Stimulated activated CD8-positive, alpha-beta memory T cell treated with anti-CD3 and anti-CD28 coated beads, Interleukin-4, amount 100 ng/mL, for 4 hours (primary cell): ENCODE measurements at places on chromosomes 3 and 15.

GRCh38 chr3:184648636-184649035, 63.2 kb downstream of the MAGEF1 start:
- no peak for DNase-seq

DNA sequence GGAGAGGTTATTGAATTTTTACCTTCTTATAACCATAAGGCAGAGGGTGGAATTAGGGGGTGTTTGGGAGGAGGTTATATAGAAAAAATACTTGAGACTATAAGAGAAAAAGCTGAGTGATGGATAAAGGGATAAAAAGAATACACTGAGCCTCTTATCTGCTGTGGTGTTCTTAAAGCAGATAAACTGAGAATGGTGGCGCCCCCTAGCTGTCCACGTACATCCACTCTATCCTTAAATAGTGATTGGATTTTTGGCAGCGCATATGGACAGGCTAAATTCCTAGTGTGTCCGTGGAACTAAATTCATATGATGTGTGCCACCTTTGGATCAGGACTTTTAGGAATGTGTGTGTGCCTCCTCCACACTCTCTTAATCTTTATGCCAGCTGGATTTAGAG, 121.1 kb downstream of the OXSM start:
- DNase-seq = peak; percentile 3

DNA sequence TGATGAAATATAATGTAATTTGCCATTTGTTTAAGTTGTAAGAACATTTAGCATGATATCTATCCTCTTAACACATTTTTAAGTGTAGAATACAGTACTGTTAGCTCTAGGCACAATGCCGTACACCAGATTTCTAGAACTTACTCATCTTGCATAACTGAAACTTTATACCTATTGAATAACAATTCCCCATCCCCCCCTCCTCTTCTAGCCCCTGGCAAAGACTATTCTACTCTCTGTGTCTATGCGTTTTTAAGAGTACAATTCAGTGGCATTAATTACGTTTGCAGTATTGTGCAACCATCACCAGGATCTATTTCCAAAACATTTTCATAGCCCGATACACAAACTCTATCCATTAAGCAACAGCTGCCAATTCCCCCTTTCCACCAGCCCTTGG, 261.7 kb downstream of the PLOD2 start:
- no peak for DNase-seq

DNA sequence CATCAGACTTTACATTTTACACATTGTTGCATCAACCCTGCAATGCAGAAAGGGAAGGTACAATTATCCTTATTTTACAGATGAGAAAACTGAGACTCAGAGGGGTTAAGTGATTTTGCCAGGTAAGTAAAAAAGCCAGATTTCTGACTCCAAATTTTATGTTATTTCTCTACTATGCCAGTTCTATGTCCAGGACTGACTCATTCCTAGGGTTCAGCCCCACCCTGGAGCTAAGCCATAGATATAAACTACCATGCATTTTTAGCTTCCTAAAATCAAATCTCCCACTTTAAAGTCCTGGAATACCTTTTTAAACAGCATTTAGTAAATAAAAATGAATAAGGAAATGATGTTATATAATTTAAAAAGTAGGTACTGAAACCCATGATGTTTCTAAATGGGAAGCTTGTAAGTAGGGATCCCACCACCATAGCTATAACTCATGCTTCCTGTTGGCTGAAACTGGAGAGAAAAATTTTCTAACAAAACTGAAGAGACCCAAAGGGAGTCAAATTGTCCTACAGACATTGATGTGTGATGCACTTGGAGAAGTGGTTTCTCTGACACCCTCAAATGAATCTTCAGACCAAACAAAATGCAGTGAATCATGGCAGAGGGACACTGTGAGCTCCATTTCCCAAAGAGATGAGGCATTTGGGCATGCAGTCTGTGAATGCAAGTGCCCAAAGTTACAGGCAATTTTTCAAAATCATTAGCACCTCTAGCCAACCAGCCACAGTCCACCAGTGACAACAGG, 301.7 kb upstream of the UMPS start:
- no peak for DNase-seq

DNA sequence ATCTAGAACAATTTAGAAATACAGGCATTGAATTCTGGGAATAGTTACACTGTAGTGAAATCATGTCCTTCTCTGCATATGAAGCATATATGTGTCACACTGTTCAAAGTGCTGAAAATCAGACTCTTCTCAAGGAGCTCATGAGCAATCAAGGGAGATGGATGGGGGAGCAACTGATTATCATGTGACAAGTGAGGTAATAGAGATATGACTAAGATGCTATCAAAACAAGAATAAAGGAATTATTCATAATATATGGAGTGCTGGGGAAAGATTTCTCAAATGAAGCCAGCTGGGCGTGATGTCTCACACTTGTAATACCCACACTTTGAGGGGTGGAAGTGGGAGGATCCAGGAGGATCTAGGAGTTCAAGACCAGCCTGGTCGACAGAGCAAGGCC, 74.9 kb upstream of the CHRNB4 start:
- no peak for DNase-seq

DNA sequence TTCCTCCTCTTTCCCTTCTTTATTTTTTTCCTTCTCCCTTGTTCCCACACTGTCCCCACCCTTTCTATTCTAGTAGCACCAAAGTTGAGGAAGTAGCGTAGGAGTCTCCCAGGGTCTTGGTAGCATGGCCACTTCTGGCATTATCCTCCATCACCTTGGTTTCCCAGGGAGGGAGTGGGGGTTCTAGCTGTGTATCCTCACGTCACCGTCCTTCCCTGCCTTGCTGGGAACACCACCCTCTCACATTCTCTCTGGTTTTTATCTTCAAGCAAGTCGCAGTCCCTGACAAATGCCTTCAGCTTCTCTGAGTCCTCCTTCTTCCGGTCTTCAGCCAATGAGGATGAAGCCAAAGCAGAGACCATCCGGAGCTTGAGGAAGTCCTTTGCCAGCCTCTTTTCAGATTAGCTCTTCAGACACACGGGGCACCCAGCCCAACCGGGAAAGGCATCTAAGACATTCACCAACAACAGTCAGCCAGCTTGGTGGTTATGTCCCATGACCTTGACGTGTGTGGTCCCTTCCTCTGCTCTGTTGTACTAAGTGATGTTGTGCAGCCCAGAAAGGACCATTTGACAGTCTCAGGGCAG, 31.6 kb upstream of the TIMP4 start:
- DNase-seq = no peak

DNA sequence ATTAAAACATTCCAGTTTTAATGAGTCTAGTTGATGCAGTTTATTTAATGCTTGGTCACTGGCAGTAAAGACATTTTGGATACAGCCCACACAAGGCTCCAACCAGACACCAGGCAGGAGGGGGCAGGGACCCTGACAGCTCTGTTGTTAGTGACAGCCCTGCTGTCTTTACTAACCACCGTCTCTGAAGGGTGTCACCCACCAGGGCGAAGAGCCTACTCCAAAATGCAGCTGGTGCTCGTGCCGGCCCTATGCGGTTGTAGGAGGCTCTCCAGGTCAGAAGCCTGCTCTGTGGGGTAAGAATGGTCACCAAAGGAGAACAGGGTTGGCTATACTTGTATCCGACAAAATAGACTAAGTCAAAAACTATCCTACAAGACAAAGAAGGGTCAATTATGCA, 132.2 kb downstream of the ATP10A start:
- no peak for DNase-seq

GRCh38 chr3:156332304-156332703, 211.9 kb downstream of the KCNAB1 start:
- no peak for DNase-seq

DNA sequence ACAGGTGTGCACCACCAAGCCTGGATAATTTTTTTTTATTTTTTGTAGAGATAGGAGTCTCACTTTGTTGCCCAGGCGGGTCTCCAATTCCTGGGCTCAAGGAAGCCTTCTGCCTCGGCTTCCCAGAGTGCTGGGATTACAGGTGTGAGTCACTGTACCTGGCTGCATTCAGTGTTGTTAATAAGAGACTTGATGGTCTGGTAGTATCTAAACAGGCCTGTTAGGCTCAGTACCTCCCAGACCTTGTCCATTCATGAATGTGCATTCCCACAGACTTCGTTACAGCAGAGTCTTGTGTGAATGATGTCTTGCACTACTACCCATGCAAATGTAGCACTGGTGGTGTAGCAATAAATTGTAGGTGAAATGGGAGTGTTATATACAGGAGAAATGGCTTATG, 17.7 kb downstream of the CMTM8 start:
- DNase-seq = no peak

DNA sequence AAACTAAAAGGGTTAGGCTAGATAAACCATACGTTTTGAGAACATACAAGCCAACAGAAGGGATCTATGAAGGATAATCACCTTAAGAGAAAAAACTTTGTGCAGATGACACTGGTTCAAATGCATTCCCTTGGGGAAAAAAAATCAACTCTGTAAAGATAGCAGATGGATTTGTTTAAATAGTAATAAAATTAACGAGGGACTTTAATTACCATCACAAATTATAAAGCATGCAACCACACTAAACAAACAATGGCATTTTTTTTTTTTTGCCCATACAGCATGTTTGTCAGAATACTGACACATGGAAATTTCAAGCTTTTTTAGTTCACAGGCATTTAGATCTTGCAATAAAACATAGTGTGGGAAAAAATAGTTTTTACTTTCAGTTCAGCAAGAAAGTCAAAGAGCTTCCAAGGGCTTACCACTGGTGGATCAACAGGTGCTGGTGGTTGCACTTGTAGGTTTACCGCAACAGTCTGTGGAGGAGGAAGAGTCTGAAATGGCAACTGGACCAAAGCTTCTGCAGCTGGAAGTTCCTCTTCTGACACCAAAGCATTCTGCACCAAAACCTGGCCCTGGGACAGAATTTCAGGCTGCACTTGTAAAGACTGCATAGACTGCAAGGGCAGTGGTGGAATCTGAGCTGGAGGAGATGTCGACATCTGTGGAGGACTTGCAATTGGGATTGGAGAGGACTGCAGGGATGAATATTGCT, 53.1 kb downstream of the PHC3 start:
- DNase-seq = no peak

DNA sequence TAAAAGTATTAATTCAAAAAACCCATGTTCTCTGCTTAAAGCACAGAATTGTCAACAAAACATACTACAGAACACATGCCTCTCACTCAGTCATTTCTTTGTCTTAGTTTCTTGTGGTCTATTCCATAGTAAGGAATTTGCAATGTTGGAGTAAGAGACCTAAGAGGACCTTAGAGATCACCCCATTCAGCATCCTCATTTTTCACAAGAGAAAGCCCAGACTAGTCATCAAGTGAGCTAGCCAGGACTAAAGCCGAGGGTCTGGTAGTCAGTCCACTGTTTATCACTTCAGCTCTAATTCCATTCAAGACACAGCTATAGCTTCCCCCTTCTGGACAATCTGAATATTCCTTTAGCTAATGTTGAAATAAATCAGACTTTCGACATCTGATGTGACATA, 601.1 kb downstream of the FHIT start:
- DNase-seq = no peak

DNA sequence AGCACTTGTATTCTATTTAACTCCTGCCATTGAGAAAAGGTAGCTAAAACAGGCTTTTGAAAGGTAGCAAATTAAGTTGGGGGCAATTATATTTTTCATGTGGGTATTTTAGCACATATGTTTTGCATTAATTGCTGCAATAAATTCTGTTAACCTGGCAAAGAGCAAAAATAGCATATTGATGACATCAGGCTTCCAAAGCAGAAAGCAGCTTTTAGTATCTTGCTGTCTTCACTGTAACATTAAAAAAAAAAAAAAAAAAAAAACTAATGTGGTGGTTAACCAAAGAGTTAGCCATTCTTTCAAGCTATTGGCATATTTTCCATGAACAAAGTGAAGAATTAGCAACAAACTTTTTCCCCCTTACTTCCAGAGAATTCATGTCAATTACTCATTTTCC, 9.1 kb downstream of the EPHA3 start:
- no peak for DNase-seq

DNA sequence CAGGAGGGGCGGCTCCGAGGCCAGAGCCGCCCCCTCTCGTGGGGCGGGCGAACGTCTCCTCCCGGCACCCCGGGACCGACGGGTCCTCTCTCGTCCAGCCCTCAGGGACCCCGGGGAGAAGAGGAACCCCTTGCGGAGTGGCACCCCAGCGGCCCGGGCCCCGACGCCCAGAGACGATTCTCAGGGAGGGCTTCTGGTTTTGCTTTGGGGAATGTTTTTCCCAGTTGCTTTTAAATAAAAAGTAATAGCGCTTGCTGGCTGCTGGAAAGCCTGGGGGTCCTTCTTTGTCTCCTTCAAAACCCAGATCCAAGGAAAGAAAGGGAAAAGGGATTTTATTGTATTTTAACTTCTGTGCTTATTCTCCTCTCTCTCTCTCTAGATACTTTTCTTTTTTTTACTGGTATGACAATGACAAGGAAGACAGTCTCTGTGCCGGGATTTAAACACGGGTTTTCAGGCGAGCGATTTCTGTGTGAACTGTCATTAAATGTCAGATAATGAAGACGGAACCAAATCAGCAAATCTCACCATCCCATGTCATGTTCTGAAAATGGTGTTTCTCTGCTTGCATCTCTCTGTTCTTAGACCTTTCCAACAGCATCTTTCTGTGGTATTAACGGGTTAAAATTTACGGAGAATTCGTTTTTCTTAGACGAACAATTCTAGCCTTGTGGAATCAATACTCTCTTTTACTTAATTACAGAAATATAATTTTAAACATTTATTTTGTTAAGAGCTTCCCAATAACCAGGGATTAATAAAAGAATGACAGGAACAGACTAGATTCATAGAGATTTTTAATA, 530 bp upstream of the PCOLCE2 start:
- DNase-seq = no peak

DNA sequence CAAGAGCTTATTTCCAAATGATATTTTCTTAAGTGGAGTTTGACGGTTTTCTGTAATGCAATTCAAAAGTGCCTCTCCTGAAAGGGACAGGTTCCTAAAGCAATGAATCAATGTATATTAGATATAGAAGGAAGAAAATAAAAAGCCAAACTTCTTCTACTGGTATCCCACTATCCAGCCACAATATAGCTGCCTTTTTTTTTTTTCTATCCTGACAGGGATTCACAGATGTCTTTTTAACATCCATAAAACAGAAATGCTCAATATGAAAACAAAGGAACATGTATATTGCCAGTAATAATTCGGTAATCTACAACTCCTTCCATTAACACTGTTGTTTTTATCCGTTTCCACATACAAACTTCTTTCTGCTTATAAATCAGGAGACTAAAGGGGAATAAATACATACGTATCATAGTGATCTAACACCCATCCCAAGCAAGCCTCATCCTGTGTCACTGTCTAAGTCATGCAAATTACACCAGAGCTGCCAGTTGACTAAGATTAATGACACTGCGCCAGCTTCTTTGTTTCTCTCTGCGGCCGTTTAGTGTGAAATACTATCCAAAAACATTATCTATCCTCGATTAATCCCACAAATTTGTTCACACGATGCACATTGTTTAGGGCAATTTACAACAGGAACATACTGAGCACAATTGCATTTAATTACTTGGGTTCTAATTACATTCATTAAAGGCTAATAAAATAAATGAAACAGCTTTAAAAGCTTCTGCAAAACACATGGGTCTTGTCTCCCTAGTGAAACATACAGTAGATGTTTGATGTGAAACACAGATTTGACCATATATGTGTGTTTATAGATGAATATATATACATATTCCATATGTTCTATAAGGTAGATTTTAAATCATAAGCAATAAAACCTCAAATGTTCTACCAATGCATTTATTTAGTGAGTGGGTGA, 51.9 kb upstream of the CDIN1 start:
- no peak for DNase-seq
